ENCODE measurements at places on chromosomes 7 and 10.

- no peak for DNase-seq
Observed at GRCh38 chr7:131365838-131366237, 38.2 kb downstream of the MKLN1 start.

- DNase-seq, result no peak
Observed at GRCh38 chr10:69217119-69217754, 2.9 kb upstream of the HKDC1 start.

DNA sequence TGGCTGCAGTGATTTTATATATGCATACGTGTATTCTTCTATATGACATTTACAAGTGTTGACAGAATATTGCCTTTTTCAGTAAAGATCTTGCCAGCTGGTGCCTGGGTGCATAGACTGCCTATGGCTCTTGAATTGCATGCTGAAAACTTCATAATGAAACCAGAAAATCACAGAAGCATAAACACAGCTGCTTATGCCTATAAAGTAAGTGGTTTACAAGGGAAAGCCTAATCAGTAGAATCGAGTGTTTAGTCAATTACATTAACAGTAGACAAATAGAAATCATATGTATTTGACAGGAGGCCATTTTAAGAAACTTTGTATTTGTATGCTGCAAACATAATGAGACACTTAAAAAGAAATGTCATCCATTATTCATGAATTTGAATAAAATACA is 82.5 kb downstream of the TMEM168 start:
- DNase-seq, result no peak

DNA sequence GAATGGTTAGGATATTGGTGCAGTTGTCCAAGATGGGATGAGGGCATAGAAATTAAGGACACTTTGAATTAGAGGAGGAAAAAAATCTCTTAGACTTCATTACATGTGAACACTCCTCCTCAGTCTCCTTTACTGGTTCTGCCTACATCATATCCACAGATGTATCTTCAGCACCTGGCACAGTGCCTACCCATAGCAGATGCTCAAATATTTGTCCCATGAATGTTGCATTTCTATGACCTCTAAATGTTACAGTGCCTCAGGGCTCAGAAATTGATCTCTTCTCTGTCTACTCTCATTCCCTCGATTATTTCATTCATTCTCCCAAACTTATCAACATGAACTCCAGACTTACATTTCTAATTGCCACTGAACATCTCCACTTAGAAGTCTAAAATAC is 17.1 kb downstream of the CNNM1 start:
- no peak for DNase-seq

DNA sequence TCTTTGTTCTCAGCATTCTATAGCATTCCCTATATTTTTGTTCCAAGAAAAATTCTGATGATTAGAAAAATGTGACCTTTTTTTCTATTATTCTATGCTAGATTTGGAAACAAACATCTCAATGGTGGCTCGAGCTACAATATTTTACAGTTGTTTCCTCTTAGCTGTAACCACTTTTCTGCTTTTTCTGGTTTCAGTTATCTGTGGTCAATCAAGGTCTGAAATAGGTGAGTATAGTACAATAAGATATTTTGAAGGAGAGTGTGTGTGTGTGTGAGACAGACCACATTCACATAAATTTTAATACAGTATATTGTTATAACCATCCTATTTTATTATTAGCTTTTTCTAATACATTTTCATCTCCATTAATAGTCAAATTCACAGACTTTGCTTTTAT is 564.5 kb upstream of the GHITM start:
- no peak for DNase-seq

GRCh38 chr10:33386926-33387325 is 52.5 kb upstream of the NRP1 start:
- no peak for DNase-seq

- no peak for DNase-seq
Observed at GRCh38 chr7:140506788-140507464, 27.6 kb upstream of the MKRN1 start.
